ENCODE measurements at places on chromosomes 4 and X.

DNA sequence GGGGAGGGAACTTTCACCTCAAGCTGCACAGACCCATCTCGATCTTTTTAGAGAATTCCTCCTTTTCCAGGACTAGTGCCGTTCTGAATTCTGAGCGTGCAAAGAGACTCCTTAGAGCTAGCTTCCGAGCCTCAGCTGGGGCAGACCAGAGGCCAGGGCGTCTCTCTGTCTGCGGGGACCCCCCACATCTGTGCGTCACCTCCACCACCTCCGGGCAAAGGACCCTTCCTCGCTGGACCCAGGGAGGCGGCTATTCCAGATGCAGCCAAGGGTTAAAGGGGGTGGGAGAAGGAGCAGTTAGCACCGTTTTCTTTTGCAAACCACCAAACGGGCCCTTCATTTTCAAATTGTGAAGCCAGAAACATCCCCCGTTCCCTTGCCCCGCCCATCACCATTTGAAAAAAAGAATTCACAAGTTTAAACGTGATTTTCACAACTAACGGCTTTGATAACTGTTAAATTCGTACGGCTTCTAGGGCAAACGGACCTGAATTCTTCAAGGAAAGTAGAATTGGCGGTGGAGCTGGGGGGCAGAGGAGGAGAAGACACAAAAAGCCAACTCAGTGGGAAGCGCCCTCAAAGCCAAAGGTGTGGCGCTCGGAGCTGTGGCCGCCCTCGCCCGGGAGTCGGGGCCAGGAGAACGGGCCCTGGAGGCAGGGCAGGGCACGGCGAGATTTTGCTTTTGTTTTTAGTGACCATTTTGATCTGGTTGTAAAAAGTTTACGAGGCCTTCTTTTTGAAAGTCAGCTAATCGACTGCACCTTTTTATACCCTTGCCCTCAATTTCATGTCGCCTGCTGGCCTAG, 3.3 kb upstream of the PDGFRA start:
- DNase-seq: no peak

GRCh38 chr4:51859476-51860031, 16.6 kb downstream of the DCUN1D4 start:
- DNase-seq: no peak

DNA sequence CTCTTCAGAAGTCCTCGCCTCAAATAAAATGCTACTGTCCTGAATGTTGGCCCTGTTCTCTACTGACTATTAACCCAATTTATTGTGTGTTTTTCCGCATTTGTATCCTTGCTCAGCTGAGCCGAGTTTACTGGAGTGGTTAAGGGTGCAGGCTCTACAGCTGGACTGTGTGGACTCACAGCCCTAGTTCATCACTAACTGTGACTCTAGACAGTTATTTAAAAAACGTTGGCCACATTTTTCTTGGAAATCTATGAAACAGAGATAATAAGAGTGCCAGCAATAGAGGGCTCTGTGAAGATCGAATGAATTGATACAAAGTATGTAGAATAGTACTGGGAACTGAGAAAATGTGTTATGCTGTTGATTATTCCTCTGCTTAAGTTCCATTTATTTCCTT, 2.9 kb upstream of the GUF1 start:
- DNase-seq: no peak

- no peak for DNase-seq
These were observed 79.2 kb downstream of the PRSS12 start for GRCh38 chr4:118273642-118274041.

DNA sequence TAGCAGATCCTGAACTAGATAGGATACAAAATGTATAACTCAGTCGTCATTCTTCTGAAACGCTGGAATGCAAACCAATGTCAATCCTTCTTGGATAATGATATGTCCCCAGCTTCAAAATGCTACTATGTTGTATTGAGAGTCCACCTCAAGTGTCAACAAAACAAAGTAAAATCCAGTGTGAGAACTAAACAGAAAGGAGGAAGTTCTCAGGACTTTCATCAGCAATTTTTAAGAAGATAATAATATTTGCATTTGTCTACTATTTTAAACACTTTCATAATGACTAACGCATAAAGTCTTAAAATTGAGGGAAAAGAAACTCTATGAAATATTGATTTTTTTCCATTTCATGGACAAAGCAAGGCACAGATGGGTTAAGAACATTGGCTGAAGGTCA, 36.3 kb downstream of the SOD3 start:
- DNase-seq: no peak

GRCh38 chr4:7279902-7280301, 87.6 kb downstream of the SORCS2 start:
- DNase-seq: no peak

DNA sequence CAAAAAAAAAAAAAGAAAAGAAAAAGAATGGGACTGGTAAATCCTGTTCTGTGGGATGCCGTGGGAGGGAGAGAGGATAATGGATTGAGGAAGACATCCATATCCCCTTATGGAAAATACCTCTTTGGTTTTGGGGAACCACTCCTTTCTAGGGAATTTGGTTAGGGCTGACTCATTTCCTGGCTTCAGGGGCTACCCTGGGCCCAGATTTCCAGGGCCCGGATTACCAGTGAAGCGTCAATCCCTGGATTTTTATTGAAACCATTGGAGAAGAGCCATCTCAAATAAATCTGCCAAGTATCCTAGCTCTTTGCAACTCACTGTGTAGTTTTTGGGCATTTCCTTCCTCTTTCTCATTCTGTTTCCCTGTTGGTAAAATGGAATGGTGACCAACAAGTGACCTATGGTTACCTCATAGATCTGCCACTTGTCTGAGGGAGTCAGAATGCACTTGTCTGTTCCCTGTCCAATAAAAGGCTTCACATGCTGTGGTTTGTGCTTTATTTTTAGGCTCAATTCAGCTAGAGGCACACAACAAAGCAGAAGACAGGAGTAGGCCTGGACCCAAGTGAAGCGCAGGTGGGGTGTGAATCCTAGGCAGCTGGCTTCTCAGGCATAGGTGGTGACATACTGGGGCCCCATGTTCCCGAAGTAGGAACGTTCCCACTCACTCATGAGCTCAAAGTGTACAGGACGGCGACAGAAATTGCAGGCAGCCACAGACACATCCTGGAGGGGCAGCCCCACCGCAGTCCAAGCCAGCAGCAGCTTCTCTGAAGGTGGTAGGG, 8.6 kb downstream of the APEX2 start:
- DNase-seq: no peak

GRCh38 chr4:38787693-38788092, 4.9 kb upstream of the TLR10 start:
- no peak for DNase-seq
